ENCODE measurements at places on chromosomes 7 and 10.

DNA sequence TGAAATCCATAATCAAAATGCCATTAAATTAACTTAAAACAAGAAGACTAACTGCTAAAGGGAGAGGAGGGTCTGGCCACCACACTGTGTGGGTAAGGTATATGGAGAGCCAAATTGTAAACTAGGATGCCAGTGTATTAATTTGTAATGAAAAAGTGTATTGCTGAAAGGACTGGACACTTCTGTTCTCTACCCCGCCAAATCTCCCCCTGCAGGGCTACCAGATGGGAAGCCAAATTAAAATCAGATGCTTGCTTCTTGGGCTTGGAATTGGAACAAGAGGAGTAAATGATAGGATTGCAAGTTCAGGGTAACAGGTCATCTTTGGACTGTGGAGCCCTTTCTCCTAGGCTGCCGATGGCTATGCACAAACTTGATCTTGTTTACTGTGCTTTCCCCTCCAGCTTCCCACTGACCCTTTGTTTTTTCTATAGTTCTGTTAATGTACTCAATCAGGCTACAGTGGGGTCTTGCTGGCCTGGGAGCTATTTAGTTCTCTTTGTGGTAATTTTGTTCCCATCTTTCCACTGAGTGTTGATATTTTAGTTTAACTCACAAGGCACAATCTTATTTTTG, 932.1 kb upstream of the C7orf33 start:
- no peak for DNase-seq

DNA sequence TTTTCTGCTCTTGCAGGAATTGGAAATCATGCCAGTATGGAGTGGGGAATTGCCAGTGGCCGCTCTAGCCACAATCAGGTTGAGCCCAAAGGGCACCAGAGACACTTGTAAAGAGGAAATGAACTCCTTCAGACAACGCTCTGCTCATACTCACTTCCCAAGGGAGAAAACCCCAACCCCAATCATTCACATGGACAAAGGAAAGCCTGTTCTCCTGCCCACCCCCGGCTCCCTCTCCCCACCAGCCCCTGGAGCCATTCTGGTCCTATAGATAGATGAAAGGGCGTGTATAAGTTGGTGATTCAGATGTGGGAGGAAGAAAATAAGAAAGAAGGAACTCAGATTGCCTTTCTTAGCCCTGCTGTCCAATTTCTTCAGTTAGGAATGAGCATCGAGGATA, 57.4 kb downstream of the GFRA1 start:
- DNase-seq, result no peak

GRCh38 chr7:134639061-134639460, 7.6 kb upstream of the BPGM start:
- no peak for DNase-seq

DNA sequence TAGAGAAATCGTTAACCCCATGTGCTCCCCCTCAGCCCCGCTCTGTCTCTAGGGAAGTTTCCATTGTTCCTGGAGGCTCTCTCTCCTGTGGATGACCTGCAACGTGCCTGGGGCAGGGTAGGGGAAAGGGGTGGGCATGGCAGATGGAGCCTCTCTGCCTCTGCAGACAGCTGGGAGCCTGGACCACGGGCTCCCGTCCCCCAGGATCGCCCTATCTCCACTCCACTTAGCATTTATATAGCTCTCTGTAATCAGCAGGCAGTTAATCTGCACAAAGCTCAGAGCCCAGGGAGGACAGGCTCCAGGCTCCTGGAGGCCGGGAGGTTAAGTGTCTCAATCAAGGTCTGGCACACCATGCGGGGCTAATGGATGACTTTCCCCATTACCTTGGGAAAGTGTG, 369.7 kb downstream of the PLXNA4 start:
- no peak for DNase-seq

DNA sequence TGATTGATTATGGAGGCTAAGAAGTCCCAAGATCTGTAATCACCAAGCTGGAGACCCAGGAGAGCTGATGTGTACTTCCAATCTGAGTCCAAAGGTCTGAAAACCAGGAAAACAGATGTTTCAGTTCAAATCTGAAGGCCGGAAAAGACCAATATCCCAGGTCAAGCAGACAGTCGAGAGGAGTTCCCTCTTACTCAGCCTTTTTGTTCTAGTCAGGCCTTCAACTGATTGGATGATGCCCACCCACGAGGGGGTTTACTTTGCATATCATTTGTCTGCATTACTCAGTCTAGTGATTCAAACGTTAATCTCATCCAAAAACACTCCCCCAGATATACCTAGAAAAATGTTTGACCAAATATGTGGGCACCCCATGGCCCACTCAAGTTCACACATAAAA, 7.4 kb upstream of the ARID5B start:
- DNase-seq, result peak; percentile 19
